Thoracic aorta (tissue), 2 donors: ENCODE measurements at places on chromosomes 7 and 10. TPM values are rescaled to one million over a fixed set of nuclear protein-coding genes. Genes with fewer than 3 reads are reported as not detected.

DNA sequence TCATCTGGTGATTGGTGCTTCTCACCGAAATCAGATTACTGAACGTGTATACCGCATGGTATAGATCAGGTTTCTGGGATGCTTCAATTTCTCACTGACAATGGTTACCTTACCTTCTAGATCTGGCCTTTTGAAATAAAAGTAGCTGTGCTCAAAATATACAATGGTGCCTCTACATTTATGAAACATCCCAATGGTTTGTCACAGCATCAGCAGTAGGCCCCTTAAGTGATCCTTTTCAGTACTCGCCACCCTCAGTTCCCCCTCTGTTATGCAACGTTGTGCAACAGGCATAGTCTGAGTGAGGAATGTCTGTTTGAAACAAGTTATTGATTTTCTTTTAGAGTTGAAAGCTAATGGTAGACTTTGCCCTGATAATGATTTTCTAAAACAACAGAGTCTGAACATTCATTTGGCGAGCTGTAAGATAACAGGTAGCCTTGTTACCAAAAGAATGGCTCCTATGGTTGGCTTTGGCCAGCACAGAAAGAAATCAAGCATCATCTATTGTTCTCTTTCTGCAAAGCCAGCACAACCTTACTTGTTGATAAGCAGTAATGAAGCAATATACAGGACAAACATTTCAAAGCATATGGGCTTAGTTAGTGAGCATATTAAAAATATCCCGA lies 693.9 kb downstream of the PARD3 start:
- DNase-seq, result no peak

The PLAU gene
- 8.1 TPM for total RNA-seq

DNA sequence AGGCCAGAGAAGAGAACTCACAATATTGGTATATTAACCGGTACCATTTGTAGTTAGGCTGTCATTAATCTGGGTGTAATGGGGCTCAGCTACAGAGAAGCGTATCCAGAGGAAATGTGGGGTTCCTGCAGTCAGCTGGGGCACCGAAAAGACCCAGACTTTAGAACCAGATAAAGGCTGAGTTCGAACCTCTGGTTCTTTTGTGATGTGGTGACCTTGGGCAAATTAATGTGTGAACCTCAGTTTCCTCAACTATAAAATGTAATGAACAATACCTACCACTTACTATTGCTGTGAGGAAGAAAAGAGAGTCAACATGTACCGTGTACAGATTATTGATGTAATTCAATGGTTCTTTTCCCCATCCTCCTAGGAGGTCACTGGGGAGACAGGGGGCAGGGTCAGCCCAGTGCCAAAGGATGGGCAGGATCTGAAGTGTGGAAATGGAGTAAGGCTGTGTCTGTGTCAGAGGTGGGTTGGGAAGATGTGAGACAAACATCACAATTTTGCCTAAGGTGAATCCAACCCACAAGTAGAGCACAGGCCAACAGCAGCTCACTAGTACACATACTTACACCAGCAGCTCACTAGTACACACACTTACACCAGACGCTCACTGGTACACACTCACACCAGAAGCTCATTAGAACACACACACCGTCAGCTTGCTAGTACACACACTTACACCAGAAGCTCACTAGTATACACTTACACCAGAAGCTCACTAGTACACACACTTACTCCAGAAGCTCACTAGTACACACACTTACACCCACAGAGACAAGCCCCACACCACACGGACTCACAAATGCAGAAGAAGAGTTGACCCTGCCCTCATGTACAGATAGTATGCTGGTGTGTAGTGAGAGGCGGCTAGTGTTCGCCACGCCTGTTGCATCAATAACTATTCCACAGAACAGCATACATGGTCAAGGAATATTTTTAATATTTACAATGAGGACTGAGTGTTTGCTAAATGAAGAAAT lies 28.0 kb downstream of the PRSS2 start:
- no peak for DNase-seq

The STEAP4 gene
- total RNA-seq, result 286 TPM

The TMEM130 gene
- 57.0 TPM for total RNA-seq

The PRSS2 gene
- total RNA-seq, result 6.1 TPM

The GDF2 gene
- total RNA-seq, result not detected

The LIPK gene
- total RNA-seq, result not detected

The MCM10 gene
- total RNA-seq, result 0.27 TPM

DNA sequence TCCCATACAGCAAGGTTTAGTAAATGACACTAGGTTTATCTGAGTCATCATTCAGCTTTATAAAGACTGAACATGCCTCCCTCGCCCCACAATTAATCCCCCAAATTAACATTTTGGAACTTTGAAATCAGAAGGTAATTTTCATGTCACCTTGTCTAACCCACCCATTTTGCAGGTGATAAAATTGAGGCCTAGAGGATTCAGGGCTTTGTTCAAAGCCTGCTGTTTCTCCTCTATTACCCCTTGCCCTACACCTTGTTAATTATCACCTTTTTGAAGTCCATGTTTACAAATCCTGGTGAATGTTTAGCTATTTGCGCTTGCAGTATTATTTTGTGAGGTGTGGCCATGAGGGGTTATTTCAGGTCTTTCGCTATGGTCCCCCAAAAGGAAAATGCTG lies 120.5 kb downstream of the RTKN2 start:
- DNase-seq, result no peak

DNA sequence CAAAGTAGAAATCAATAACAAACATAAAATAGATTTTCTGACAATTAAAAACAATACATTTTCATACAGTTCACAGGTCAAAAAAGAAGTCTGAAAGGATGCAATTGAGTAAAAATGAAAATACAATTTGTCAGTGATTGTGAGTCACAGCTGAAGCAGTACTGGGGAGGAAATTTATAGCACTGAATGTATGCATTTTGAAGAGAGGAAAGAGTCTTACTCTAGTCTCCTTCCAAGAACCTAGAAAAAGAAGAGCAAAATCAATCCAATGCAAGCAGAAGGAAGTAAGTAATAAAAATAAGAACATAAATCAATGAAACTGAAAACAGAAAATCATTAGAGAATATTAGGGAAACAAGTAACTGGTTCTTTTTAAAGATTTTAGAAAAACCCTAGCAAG lies 507.2 kb upstream of the IGFBP3 start:
- DNase-seq, result no peak

DNA sequence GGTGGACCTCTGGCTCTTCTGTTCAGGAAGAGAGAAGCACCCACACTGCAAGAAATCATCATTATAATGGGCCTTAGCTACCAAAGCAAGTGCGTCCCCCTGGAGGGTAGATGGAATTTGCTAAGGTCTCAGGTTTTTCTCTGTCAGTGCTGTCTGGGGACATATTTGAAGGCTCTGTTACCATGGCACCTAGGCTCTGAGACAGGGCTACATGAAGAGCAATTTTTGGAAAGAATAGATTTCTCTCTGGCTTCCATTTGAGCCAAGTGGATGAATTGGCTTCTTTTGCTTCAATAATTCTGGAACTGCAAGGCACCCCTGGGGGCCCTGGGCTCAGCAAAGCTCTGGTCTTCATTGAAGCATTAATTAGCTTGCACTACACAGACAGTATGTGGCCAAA lies 349.1 kb upstream of the GALNT17 start:
- DNase-seq, result no peak

DNA sequence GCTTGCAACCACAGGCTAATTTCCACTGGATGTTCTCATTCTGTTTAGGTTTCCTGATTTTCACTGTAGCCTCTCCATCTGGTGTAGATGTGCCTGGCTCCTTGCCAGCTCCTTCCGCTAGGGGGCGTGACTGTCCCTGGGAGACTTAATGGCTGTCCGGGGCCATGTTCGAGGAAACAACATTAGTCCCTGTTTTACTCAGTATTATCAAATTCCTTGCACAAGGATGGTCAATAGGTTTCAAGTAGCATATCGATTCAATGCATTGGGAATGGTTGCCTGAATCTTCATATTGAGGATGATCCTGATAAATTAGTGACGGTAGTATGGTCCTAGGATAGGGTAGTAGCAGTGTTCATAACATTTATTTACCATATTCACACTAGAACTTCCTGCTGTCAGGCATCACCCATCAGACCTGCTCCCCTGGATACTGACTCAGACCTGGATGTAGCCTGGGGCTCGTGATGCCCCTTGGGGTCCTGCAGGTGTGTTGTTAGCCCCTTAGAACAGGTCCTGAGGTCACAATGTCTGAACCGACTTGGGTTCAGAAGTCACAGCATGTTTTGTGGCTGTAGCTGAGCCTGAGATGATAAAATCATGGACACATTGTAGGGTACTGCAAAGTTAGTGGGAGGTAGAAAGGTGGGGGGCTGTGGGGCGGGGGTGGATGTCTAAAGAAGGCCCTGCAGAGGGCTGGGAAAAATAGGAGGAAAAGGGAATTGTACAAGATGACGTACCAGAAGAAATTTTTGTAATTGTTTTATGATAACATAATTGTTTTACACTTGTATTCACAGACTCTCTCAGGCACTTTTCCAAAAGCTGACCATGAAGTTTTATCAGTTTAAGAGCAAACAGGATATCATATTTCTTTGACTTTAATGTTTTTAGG lies 8.9 kb upstream of the EXOC6 start:
- no peak for DNase-seq

GRCh38 chr10:82150123-82150900 lies 275.3 kb downstream of the NRG3 start:
- DNase-seq, result no peak

The ASB15 gene
- not detected for total RNA-seq

The SLC26A3 gene
- not detected for total RNA-seq

The CYP2C19 gene
- not detected for total RNA-seq

- no peak for DNase-seq
Observed at GRCh38 chr7:5420067-5420880, 3.4 kb downstream of the TNRC18 start.

DNA sequence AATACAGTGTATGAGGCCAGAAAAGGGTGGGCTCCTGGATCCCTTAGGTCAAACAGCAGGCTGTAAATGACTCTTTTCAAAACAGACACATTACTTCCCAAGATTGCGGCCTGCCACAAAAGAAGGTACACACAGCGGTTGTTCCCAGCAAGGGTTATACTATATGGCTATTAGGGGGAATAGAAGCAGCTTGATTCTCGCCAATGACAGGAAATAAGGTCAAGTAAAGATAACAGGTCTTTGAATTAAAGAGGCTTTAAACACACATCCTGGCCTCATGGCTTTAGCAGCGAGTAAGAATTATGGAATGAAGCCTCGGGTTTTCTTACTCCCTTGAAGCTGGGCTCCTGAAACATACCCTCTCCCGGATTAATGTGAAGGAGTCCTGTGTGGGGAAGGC lies 58.3 kb downstream of the CYP26A1 start:
- no peak for DNase-seq

DNA sequence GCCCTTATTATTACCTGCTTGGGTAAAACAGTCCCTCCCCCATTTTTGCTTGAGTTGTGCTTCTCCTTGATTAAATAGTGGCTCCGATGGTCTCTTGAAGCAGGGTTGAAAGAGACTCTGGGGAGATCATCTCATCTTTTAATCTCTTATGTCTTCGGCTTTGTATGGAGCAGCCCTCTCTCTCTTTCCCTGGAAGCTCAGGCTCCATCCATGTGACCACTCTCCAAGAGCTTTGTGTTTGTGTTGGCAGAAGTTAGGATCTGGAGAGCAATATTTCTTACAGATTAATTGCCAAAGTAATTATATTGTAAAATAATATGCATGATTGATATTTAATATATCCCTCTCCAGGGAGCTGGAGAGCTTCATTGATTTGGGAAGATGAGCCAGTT lies 76.9 kb downstream of the LRRC4 start:
- no peak for DNase-seq

The OR2A42 gene
- 0.49 TPM for total RNA-seq

GRCh38 chr10:123663522-123663921 lies 2.6 kb upstream of the GPR26 start:
- no peak for DNase-seq

DNA sequence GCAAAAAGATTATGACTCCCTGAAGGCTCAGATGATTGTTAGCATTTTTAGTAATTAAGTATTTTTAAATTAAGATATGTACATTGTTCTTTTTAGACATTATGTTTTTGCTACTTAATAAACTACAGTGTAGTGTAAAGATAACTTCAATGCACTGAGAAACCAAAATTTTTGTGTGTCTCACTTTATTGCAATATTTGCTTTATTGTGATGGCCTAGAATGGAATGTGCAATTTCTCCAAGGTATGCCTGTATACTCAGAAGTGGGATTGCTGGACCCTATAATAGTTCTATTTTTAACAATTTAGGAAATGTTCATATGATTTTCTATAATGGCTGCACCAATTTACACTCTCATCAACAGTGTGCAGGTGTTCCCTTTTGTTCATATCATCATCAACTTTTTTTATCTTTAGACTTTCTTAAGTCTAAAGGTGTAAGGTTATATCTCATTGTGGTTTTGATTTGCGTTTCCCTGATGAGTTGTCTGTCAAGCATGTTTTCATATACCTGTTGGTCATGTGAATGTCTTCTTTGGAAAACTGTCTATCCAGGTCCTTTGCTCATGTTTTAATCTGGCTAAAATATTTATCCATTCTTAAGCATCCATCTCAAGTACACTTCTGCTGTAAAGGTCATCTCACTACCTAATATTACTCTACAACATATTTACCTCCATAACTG lies 1323.5 kb upstream of the LRRTM3 start:
- DNase-seq, result no peak

GRCh38 chr10:120755771-120756170 lies 95.4 kb upstream of the WDR11 start:
- DNase-seq, result no peak

The FAM107B gene
- 33.6 TPM for total RNA-seq

GRCh38 chr10:7362471-7362870 lies 48.4 kb downstream of the SFMBT2 start:
- no peak for DNase-seq

DNA sequence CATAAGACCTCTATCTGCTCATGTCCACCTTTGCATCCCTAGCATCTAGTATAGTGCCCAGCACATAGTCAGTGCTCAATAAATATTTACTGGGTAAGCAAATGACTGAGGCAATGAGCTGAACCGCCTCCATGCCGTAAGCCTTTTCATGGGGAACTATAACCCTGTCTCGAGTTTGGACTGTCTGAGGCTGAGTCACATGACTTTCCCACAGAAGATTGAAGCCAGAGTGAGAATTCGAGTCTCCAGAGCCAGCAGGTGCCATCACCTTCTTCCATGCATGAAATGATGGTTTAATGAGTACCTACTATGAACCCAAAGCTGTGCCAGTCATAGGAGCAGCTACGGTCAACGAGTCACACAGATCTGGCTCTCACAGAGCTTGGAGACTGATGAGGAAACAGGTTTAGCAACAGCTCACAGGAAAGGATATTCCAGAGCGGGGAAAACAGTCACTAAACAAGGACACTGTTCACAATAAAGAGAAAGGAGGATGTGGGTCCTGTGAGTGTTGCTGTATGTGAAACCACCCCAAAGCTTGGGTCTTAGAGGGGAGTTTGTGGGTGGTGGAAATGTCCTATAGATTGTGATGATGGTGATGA lies 75.2 kb downstream of the TEX36 start:
- DNase-seq, result no peak

DNA sequence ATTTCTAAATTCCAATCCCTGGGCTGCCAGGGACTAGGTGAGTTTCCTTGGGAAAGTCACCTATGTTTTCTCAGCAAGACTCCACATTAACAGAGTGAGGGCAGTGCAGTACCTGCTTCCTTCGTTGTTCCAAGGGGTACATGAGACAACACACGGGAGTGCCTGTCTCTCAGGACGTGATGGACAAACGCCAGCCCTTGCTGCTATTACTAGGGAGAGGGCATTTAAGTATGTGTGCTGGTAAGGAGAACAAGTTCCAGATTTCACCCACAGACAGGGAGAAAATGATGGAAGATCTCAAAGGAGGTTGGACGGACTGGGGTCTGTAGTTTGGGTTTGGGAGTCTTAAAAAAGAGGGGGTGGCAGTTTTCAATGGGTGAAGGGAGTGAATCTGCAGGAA lies 195.7 kb downstream of the HERPUD2 start:
- no peak for DNase-seq
